ENCODE measurements at places on chromosomes 12 and 14.

DNA sequence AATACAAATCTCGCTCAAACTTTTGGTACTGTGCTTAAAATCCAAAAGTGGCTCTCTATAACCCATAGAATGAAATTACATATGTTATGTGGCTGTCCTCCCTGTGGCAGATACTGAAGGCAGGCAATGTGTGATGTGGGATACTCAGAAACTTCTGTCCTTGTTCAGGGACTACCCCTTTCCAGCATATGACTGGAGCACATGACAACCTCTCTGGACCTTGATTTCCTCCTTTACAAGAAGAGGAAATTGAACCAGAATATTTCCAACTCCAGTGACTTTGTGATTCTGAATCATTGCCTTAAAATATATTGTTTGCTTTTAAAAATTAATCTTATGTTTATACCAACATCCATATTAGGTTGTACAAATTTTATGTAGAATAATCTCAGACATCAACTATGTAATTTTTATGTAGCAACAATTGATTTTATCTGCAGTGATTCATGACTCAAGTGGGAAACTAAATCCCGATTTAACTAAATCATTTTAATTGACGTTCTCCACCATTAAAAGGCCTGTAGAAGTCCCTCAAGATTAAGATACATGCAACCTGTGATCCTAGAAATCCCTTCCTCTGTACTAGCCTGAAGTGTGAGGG is 162.4 kb downstream of the AKAP6 start:
- DNase-seq = no peak

DNA sequence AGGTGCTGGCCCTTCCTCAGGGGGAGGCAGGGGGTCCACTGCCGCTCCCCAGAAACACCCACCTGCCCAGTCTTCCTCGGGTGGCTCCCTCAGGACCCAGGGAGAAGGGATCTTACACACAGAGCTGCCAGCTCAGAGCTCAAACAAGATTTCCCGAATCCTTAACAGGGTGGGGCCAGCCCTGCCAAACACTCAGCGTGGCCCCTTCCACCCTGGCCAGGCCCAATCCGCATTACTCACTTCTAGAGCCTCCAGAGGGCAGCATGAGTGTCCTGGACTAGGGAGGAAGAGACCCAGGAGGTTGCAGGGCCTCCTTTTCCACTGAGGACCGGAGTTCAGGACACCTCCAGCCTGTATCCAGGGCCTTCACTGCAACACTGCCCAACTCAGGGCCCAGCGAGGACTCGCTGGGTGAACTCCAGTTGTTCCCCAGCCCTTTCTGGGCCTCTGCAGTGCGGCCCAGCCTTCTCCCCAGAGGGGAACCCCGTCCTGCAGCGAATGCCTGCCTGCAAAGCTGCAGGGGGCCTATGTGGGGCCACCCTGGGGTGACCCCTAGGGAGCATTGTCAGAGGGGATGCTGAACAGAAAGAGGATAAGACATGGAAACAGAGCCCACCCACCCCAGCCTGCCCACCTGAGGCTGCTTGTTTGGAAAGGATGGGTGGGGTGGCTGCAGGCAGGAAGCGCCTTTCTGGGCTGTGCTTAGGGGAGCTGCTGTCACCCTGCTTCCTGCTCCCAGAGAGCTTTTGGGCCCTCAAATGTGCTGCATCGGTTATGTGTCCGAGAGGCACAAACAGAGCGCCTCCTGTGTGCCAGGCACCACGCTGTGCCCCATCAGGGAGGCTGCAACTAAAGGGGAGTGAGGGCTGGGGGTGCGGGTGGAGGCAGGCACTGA is 43.8 kb downstream of the CCNK start:
- DNase-seq = no peak

DNA sequence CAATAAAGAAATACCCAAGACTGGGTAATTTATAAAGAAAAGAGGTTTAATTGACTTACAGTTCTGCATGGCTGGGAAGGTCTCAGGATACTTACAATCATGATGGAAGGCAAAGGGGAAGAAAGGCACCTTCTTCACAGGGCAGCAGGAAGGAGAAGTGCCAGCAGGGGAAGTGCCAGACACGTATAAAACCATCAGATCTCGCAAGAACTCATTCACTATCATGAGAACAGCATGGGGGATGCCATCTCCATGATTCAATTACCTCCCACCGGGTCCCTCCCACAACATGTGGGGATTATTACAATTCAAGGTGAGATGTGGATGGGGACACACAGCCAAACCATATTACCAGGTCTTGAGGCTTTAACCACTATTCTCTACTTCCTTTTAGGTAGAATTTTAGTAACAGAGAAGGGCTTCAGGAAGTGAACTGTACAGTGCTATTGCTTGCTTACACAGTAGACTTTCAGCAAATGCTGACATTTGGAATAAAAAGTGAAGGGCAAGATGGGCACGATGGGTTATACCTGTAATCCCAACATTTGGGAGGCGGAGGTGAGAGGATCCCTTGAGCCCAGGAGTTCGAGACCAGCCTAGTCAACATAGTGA is 40.8 kb upstream of the OR4E1 start:
- no peak for DNase-seq

DNA sequence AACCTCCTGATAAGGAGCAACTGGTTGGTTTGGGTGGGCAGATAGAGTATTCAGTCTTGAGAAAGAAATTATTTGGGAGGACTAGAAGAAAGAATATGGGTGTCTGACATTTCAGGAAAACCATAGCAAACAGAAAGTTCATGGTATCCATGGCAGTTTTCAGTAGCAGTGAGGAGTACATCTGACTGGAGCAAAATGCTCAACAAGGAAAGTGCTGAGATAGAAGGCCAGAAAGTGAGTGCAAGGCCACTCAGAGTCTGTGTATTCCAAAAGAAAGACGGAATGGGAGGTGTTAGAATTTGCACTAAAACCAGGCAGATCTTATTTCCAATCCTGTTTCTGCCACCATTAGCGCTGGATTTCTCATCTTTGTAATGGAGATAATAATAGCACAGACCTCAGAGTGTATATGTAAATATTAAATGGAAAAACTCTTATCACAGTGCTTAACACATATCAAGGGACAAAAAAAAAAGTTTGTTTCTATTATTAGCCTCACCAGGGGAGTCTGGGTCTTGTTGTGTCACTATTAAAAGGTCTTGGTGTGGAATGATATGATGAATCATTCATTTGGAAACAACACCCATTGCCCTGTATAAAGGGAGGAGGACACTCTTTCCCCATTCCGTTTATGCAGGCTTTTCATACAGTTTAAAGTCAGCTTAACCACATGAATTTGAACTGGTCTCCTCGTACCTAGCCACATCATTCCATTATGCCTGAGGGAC is 349.8 kb downstream of the IPO8 start:
- no peak for DNase-seq

- DNase-seq = no peak
Measured at GRCh38 chr12:7302266-7302986, 1.4 kb upstream of the ACSM4 start.

- DNase-seq = no peak
Measured at GRCh38 chr12:128298091-128298748, 31.2 kb downstream of the TMEM132C start.

DNA sequence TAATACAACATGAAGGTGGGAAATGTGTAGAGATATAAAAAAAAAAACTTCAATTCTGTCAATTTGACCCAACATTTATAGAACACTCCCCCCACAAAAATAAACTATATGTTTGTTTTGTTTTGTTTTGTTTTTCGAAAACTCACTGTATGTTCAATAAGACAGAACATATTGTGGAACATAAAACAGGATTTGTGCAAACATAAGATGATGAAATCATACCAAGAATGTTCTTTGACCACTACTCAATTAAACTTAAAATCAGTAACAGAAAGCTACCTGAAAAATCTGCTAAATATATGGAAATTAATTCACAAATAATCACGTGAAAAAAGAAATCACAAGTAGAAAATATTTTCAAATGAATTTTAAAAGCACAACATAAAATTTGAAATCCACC is 61.2 kb downstream of the PAWR start:
- DNase-seq = no peak

GRCh38 chr12:1213205-1213604 is 222.2 kb downstream of the ERC1 start:
- no peak for DNase-seq

GRCh38 chr14:76820700-76821099 is 5.5 kb upstream of the LRRC74A start:
- no peak for DNase-seq

DNA sequence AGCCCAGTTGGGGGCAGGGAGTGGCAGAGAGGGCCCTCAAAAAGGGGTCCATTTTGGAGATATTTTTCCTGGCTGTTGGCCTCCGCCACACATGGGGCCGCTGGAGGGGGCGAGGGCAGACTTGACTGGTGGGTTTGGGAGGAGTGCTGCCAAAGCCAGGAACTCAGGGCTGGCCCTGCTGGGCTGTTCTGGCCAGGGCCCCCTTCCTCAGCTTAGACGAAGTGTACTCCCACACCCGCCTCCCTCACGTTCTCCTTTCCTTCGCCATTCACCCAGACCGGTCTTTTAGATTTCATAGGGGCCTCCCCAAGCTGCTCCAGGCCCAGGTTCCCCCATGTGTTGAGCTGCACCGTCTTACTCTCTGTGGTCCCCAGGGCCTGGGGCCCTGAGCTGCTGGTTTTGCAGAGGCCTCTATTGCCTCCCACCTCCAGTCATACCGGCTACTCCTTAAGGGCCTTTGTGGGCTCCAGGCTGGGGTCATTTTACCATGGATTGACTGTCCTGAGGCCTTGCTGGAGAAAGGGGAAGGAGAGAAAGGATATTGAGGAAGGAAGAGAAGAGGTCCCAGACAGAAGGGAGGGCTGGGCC is 1.3 kb downstream of the KRT7 start:
- DNase-seq = no peak

DNA sequence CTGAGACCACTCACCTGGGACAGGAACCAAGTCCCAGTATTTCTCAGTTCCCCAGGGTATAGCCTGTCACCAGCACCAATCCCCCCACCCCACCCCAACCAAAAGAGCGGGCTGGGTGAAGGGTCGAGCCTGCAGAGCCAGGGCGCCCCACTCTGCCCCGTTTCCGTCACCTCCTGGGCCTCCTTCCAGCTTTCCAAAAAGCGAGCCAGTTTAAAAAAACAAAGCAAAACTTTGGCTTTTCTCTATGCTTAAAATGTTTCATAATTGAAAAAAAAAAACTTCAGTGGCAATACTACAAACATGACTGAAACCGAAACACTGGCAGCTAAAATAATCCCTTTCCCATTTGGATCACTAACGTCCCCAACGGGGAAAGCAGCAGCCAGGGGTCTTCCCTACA is 7.5 kb downstream of the CAMKK2 start:
- DNase-seq = no peak

DNA sequence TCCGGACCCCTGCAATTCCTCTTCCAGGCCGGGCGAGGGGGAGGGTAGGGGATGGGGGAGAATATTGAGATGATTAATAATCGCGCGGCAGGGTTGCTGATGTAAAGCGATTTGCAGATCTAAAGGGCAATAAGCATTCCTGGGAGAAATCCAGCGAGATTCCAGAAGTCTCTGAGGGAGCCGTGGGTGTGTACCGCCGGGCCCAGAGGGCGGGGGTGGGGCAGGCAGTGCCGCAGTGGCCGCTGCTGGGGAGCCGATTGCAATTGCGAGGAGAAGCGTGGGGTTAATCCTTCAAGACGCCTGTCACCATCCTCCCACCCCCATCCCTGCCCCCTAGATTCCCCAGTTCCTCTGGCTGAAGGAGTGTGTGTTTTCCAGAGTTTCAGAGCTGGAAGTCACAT is 16.4 kb downstream of the FOS start:
- no peak for DNase-seq

DNA sequence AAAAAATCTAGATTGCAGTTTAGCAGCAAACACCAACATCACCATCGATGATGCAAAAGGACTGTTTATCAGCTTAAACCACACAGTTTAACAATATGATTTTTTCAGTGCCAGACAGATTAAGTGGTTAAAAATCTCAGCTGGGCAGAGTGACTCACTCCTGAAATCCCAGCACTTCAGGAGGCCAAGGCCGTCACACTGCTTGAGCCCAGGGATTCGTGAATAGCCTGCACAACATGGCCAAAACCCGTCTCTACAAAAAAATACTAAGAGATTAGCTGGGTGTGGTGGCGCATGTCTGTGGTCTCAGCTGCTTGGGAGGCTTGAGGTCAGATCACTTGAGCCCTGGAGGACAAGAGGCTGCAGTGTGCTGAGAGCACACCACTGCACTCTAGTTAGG is 8.9 kb downstream of the RSRC2 start:
- DNase-seq = no peak

DNA sequence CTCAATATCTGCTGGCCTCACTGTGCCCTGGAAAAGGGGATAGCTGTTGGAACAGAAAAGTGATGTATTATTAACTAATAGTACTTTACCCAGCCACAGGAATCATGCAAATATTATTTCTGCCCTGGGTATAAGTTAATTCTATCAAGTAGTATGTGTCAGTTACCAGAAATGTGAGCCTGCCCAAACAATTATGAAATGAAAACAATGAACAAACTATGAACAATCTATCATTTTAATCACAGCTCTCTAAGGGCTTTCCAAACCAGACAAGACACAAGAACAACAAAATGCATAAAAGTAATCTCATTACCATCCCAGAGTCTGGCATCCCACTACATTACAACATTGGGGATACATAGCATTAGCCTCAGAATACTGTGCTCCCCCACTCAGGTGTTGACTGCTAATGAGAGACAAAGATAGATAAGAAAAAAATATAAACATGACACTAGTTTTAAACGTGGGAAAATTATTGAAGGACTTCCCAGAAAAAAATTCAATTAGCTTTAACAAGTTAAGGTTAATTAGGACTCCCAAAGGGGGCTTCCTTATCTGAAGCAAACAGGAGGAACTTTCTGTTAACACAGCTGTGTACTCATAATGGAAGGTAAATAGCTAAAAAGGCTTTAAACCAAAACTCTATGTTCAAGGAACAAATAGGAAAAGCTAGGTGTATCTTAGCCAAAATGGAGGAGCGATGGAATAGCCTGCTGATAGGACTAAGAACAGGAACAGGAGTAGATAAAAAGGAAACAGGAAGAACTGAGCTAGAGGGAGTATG is 3.3 kb downstream of the DCAF5 start:
- DNase-seq = no peak

DNA sequence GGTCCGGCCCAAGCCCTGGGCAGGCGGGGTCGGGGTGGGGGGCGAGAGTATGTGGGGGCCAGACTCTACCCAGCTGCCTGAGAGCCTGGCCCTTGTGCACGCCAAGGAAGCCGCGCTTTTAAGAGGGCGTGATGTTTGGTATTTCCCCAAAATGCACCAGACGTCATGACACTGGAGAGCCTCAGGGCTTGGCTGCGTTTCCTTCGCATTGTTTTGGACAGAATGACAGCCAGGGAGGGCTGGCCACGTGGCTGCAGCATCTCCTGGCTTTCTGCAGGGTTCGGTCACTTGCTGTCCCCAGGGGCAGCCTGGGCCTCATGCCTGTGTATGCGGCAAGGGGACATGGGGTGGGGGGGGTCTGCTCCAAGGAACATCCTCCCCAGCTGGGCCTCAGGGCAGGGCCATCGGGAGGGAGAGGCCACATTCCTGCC is 16.1 kb upstream of the NUDT14 start:
- DNase-seq = no peak

- DNase-seq = no peak
Measured at GRCh38 chr12:63224396-63224795, 73.4 kb upstream of the AVPR1A start.

- DNase-seq = no peak
Measured at GRCh38 chr12:116299064-116299463, 21.6 kb upstream of the MED13L start.
